ENCODE measurements at places on chromosomes 1 and 21.

DNA sequence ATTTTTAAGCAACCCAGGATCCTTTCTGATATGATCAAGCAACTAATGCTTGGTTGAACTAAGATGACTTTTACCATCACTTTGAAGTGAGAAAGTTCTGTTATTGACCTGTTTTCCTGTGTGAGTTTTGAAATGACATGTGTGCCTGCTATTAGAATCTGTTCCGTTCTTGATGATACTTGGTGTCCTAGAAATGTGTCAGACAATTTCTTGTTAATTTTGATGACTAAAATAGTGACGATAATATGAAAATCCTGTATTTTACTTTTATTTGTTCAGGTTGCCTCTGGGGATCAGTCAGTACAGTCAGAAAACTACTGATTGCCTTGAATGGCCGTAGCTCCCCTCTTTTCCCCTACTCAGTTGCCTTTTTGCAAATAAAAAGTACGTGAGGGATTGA is 228.0 kb downstream of the RYR2 start:
- DNase-seq: no peak
- H3K27ac ChIP-seq: no peak overlapping the region
- no peaks in the 10 kb centered on the region for H3K4me1 ChIP-seq
- H3K27me3 ChIP-seq: no peaks in the 10 kb centered on the region
- H3K4me3 ChIP-seq: no peak overlapping the region

- H3K27me3 ChIP-seq: peaks cover 50% of the 10 kb centered on the region
- no peak overlapping the region for H3K4me3 ChIP-seq
- H3K36me3 ChIP-seq: no peaks in the 10 kb centered on the region
- no peak overlapping the region for H3K27ac ChIP-seq
- no peak for DNase-seq
- no peaks in the 10 kb centered on the region for H3K4me1 ChIP-seq
Measured at GRCh38 chr1:5221451-5221850, 567.0 kb downstream of the AJAP1 start.

GRCh38 chr1:228830954-228831481 is 95.7 kb downstream of the RHOU start:
- no peak for DNase-seq
- H3K36me3 ChIP-seq: no peaks in the 10 kb centered on the region
- no peaks in the 10 kb centered on the region for H3K4me1 ChIP-seq
- H3K27me3 ChIP-seq: no peaks in the 10 kb centered on the region
- H3K4me3 ChIP-seq: no peak overlapping the region
- no peak overlapping the region for H3K27ac ChIP-seq

DNA sequence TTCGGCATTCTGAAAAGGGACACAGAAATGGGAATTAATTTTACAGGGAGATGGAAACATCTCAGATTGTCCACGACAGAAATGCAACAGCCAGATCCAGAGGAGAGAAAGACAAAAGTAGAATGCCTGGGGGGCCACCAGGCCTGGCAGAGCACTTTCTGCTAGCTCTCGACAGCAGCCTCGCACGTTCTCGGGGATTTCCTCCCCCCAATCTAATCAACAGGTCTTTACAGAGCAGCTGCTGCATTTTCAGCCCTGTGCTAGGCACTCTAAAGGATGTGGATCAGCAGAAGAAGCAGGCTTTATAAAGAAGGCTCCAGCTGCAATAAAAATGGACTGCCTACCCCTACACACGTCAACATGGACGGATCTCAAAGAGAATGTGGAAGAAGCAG is 10.6 kb downstream of the CSRP1 start:
- no peaks in the 10 kb centered on the region for H3K27me3 ChIP-seq
- no peak overlapping the region for H3K27ac ChIP-seq
- no peak for DNase-seq
- no peak overlapping the region for H3K4me3 ChIP-seq
- H3K36me3 ChIP-seq: 0 out of 2 replicates have a peak, but pooled peaks cover 6% of the 10 kb centered on the region

GRCh38 chr1:209434066-209434465 is 149.4 kb upstream of the CAMK1G start:
- DNase-seq: peak; percentile 18
- H3K36me3 ChIP-seq: no peaks in the 10 kb centered on the region
- H3K4me3 ChIP-seq: no peak overlapping the region
- no peaks in the 10 kb centered on the region for H3K27me3 ChIP-seq
- H3K27ac ChIP-seq: no peak overlapping the region
- H3K4me1 ChIP-seq: no peaks in the 10 kb centered on the region

- peak; percentile 37 for DNase-seq
- H3K36me3 ChIP-seq: no peaks in the 10 kb centered on the region
- no peaks in the 10 kb centered on the region for H3K27me3 ChIP-seq
- H3K4me1 ChIP-seq: no peaks in the 10 kb centered on the region
- H3K4me3 ChIP-seq: no peak overlapping the region
Measured at GRCh38 chr1:53715478-53715877, 23.5 kb downstream of the GLIS1 start.

DNA sequence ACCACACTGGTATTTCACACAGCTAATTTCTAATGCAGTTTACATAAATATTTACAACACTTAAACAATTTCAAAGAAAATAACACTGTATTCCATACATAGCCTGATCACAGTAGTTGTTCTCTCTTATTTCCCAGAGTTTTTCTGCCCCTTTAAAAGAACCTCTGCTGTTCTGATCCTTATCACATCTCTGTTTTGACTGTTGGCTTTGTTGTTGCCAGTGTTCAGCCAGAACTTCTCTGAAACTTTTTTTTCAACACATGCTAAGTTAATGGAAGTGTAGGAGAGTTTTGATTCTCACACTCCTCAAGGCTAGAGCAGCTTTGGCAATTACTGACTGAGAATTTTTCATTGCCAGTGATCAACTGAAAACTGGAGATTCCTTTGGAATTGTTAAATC is 11.1 kb downstream of the SELE start:
- H3K27me3 ChIP-seq: no peaks in the 10 kb centered on the region
- no peak overlapping the region for H3K4me3 ChIP-seq
- no peaks in the 10 kb centered on the region for H3K4me1 ChIP-seq
- no peak for DNase-seq
- H3K36me3 ChIP-seq: no peaks in the 10 kb centered on the region
- H3K27ac ChIP-seq: no peak overlapping the region

DNA sequence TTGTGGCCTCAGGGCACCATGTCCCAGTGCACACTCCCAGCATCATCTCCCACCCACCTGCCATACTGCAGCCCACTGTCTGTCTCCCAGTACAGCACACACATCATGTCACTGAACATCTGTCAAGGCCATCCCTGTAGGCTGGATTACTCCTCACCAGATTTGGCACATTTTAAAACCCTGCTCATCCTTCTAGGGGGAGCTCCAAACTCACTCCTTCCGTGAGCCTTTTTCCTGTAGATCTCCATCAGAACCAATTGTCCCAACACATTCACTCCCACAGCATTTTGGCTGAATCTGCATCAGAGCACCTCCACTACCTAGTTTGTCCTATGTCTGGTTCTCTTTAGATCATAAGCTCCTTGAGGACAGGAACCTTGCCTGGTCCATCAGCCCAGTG is 58.6 kb upstream of the GRIK3 start:
- no peak overlapping the region for H3K4me3 ChIP-seq
- peaks cover 89% of the 10 kb centered on the region for H3K27me3 ChIP-seq
- no peaks in the 10 kb centered on the region for H3K4me1 ChIP-seq

DNA sequence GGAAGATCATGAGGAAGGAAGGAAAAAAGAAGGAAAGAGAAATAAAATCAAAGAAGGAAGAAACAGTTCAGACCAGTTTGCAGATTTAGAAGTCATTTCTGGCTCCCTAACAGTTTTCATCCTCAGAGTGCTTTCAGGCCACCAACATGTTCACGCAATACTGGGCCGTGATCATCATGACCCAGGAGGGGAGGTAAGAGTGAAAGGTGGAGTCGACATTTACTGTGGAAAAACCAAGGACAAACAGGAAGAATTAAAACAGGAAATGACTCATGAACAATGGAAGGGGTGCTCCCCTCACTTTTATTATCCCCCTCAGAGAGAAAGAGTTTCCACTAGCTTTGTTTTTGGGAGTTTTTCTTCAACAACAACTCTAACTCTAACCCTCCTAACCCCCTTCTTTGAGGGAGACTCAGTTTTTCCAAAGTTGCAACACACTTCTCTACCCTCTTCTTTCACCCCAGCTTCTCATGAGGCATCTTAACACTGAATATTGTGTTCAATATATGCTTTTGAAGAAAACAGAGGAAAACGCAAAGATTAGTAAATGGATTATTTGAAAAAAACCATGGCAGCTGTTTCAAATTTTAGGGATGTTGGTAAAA is 60.4 kb downstream of the VANGL2 start:
- no peak overlapping the region for H3K27ac ChIP-seq
- no peaks in the 10 kb centered on the region for H3K4me1 ChIP-seq
- no peaks in the 10 kb centered on the region for H3K27me3 ChIP-seq

DNA sequence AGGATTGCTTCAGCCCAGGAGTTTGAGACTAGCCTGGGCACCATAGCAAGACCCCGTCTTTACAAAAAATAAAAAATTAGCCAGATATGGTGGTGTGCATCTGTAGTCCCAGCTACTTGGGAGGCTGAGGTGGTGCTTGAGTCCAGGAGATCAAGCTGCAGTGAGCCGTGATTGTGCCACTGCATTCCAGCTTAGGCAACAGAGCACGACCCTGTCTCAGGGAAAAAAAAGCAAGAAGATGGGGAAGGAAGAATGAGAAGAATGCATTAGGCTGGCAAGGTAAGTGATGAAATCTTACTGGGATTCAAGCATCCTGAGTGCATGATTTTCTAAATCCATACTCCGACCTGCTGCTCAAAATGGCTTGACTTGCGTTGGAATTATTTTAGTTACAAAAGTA is 6.8 kb downstream of the PCP4L1 start:
- no peak overlapping the region for H3K27ac ChIP-seq
- no peak overlapping the region for H3K4me3 ChIP-seq
- peaks cover 24% of the 10 kb centered on the region for H3K4me1 ChIP-seq
- no peaks in the 10 kb centered on the region for H3K27me3 ChIP-seq
- no peak for DNase-seq

DNA sequence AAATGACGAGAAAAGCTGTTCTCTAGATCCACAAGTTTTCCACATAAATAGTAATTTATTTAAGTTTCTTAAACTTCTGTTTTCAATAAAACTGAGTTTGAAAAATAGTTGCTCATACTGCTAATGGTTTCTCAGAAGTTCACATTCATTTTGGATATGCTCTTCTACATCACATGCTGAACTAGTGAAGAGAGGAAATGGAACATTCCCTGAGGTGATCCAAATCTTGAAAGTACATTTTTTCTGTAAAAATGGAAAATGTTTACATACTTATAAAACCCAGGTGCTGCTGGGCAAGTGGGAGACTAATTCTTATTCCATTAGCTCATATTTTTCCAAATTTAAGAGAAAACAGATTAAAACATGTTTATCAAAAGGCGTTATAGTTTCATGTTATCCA is 111.7 kb downstream of the ADGRL4 start:
- no peaks in the 10 kb centered on the region for H3K36me3 ChIP-seq
- no peaks in the 10 kb centered on the region for H3K4me1 ChIP-seq
- no peak overlapping the region for H3K27ac ChIP-seq
- H3K4me3 ChIP-seq: no peak overlapping the region
- no peaks in the 10 kb centered on the region for H3K27me3 ChIP-seq

GRCh38 chr1:51320967-51321923 is 9.1 kb downstream of the TTC39A start:
- H3K4me3 ChIP-seq: no peak overlapping the region
- H3K4me1 ChIP-seq: no peaks in the 10 kb centered on the region
- H3K27me3 ChIP-seq: no peaks in the 10 kb centered on the region
- no peak for DNase-seq
- no peaks in the 10 kb centered on the region for H3K36me3 ChIP-seq
- no peak overlapping the region for H3K27ac ChIP-seq

DNA sequence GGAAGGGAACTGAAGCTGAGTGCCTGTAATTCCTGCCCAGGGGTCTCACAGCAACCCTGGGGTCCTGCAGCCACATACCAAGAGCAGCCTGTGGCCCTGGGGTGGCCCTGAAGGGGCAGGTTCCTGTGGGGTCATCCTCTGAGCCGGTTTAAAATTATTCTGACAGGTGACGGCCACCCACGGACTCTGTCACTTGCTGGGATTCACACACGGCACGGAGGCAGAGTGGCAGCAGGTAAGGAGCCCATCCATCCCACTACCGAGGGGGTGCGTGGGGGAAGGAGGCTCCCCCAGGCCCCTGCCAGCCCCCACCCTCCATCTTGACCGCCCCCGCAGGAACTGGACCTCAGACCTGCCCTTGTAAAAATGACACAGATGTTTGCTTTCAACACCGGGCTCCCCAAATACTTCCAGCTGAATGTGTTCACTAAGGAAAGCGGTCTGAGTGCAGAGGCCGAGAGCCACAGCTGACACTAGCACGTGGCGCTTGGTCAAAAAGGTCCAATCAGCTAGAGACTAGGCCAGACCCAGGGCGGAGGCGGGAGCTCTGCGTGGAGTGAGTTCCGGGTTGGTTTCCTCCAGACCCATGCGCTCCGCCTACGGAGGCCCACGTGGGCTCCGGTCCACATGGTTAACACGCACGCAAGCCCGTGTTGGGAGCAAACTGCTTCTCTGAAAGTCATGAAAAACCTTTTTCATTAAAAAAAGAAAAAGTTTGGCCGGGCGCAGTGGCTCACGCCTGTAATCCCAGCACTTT is 10.0 kb downstream of the YBEY start:
- no peak for DNase-seq
- H3K4me1 ChIP-seq: no peaks in the 10 kb centered on the region
- H3K36me3 ChIP-seq: peaks cover 6% of the 10 kb centered on the region
- H3K27me3 ChIP-seq: no peaks in the 10 kb centered on the region
- H3K4me3 ChIP-seq: no peak overlapping the region

DNA sequence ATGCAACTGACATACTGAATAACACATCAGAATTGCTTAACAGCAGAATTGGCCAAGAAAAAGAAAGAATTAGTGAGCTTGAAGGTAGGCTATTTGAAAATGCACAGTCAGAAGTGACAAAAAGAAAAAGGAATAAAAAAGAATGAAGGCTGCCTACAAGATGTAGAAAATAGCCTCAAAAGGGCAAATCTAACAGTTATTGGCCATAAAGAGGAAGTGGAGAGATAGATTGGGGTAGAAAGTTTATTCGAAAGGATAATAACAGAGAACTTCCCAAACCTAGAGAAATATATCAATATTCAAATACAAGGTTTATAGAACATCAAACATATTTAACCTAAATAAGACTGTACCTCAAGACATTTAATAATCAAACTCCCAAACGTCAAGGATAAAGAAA is 67.5 kb downstream of the ATP6V1G3 start:
- no peaks in the 10 kb centered on the region for H3K4me1 ChIP-seq
- H3K36me3 ChIP-seq: no peaks in the 10 kb centered on the region
- H3K4me3 ChIP-seq: no peak overlapping the region
- no peak for DNase-seq
- no peaks in the 10 kb centered on the region for H3K27me3 ChIP-seq

GRCh38 chr1:184017306-184017705 is 20.2 kb downstream of the COLGALT2 start:
- no peak overlapping the region for H3K27ac ChIP-seq
- no peaks in the 10 kb centered on the region for H3K27me3 ChIP-seq
- no peaks in the 10 kb centered on the region for H3K36me3 ChIP-seq
- no peak overlapping the region for H3K4me3 ChIP-seq
- no peaks in the 10 kb centered on the region for H3K4me1 ChIP-seq

All from MM.1S (cell line).